Left hindlimb (tissue), 1 donor: ENCODE measurements at places on chromosomes 16 and 17.

DNA sequence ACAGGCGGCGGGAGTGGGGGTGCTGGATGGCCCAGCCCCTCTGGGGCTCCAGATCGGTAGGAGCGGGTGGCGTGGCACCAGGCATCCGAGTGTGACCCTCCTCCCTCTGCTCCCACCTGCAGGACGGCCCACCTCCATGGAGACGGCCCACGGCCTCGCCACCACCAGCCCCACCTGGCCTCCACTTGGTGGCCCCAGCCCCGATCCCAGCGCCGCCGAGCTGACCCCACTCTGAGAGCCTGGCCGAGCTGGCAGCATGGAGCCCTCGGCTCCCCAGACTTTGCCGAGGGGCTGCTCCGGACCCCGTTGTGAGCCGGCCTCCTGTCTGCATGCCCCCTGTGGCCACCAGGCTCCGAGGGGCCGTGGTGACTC is 4.7 kb upstream of the NUDT16L1 start:
- DNase-seq = no peak

DNA sequence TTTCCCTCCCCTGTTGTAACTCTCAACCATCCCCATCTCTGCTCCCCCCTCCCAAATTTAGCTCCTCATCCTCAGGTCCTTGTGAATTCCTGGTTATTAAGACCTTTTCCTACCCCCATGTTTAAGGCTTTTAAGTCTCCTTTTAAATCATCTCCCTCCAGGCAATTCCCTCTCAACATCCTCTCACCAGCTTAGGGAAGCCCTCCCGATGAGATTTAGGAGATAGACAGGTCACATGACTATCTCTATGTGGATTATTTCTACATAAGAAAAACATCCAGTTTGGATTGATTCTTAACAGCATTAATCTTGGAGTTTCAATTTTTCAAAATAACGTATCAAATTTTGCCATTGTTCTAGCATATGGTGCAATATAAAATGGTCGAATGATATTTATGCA is 12.5 kb upstream of the WSB1 start:
- no peak for DNase-seq

DNA sequence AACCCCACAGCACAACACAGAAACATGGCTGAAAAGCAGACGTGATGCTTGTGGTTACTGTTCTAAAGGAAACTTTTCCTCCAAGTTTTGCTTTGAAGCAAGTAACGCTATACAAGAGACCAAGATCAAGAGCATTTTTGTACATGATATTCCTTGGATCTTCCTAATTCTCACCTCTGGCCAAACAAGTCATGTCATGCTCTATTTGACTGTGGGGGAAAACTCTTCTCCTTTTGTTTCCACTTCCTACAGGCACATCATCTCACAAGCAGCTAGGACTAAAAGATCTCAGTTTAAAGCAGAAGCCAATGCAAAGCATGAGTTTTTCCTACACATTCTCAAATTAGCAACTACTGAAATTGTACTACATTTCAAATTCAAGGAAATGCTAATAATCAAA is 50.7 kb downstream of the CFDP1 start:
- DNase-seq = no peak

DNA sequence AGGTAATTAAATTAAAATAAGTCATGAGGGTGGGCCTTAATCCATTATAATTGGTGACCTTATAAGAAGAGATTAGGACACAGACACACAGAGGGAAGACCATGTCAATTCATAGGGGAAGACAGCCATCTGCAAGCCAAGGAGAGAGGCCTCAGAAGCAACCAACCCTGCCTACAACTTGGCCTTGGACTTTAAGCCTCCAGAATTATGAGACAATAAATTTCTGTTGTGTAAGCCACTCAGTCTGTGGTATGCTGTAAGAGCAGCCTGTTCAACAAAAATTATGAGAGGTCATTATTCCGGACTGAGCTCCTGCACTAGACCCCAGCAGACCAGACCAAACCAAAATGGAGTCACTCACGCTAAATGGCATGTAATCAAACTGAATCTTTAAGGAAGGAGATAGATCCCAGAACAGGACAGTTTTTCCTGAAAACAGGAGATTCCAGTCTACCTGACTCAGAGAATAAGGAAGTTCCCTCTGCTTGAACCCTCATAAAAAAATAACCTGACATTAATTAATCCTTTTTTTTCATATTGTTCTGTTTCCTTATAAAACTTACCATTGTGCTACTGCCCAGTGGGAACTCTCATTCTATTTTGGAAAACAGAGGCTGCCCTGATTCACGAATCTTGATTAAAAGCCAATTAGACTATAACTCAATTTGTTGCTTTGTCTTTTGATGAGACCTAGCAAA is 74.3 kb downstream of the DNAH3 start:
- DNase-seq = no peak

- peak; percentile 99 for DNase-seq
These were observed at the start of gene CTDNEP1 for GRCh38 chr17:7251661-7252175. TSS of gene CTDNEP1 (minus strand) at chr17:7251734. CDS start at chr17:7251296, 438 bp downstream.

DNA sequence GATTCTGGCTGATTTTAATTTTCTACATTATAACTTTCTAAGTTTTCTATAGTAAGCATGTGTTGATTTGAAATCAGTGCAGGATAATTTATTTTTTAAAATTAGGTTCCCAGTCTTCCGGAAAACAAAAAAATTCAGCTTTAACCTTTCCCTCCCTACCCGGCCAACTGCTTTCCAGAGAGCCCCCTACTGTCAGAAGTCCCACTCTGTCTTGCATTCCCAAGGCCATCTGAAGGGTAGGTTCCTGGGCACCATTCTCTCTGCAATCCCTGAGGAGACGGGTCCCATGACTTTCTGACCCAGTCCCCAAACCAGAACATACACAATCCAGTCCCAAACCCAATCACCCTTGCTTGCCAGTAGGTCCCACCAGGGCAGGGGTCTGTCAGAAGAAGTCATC is 200.3 kb downstream of the CYLD start:
- DNase-seq = no peak

GRCh38 chr17:28345419-28346198 is 10.0 kb downstream of the TNFAIP1 start:
- DNase-seq = no peak

DNA sequence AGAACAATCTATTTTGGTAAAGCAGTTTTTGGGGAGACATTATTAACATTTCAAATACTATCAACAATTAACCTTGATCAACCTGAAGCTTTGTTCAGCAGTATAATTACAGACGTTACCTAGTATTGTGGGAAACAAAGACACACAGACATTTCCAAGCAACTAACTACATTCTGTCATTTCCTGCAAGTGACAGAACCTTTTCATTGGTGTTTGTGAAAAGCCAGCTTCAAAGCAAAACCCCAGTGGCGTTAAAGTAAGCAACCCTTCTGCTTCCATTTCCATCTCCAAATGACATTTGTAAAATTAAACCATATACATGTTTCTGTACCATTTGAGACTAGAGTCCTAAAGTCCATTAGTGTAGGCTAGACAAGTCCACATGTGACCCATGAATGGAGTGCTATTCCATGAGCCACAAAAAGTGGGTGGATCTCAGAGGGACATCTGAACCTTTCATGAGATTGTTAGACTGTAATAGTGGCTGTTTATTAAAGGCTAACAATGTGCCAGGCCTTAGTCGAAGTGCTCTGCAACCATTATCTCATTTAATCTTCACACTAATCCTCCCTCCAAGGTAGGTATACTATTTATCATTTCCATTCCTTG is 101.2 kb downstream of the SSH2 start:
- no peak for DNase-seq

GRCh38 chr17:67015001-67015400 is 29.4 kb upstream of the CACNG1 start:
- no peak for DNase-seq

DNA sequence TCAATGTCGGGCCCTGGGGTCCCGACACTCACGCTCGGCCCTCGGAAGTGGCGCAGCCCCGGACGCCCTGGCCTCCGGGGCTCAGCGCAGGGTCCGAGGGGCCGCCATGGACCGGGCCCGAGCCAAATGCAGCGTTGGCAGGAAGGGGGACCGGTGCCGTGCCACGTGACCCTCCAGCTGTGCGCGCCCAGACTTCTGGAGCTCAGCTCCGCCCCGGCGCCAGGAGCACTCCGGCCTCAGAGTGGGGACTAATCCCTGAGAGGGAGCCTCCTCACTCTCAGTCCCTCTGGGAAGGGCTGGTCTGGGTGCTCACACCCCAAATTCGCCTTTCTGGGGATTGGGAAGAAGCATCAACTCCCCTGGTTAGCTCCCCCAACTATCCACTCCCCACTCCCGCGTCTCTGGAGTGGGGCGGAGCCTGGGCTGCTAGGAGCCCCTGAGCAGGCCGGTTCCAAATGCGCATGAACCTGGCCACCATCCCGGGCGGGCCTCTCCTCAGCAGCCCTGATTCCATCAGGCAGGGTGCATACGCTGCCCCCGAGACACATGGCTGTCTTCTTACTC is at the start of gene B3GNT9:
Gene B3GNT9 (minus strand): TSS at position 166 of the 564 bp plus-strand sequence. CDS start 513 bp downstream, outside the sequence.
- peak; percentile 91 for DNase-seq

GRCh38 chr17:68428498-68429172 is 28.7 kb downstream of the WIPI1 start:
- DNase-seq = no peak

DNA sequence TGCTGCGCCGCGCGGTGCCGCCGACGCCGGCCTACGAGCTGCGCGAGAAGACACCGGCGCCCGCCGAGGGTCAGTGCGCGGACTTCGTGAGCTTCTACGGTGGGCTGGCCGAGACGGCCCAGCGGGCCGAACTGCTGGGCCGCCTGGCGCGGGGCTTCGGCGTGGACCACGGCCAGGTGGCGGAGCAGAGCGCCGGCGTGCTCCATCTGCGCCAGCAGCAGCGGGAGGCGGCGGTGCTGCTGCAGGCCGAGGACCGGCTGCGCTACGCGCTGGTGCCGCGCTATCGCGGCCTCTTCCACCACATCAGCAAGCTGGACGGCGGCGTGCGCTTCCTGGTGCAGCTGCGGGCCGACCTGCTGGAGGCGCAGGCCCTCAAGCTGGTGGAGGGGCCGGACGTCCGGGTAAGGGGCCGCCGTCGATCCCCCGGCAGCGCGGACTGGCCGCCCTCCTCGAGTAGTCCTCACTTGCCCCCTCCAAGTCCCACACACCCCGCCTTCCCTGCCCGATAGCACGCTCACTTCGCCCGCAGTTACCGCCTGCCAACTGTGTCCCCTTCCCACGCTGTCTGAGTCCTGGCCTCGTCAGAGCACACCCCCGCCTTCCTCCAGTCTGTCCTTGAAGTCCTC is 470 bp downstream of the MLYCD start:
- DNase-seq = peak; percentile 58

GRCh38 chr16:30876867-30877266 is 17.0 kb downstream of the BCL7C start:
- no peak for DNase-seq

DNA sequence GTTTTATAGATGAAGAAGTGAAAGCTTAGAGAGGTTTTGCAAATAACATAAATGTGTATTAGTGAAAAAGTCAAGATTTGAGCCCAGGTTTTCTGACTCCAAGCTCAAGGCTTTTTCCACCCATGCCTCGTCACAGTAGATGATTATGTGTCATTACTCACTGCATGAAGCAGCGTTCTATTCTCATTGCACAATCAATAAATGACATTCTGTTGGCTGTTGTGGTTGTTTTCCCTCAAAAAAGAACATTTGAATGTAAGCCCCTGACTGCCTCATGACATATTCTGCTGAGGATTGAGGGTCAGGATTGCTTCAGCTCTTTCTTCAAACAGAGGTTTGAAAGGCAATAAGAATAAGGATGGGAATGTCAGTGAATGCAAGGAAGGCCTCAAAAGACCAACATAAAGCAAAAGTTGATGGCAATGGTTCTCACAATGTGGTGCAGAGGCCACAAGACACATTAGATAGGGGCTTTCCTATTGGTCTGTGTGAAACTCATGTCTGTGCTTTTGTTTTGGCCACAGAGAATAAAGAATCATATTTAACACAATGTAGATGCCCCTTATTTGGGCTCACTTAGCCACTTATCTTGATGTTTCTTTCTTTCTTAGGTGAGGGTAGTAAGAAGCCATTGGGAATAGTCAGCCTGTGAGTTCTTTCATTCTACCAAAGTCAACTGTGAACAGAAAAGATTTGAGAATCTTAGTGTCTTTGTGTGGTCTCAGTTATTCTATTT is 5.4 kb upstream of the MMD start:
- no peak for DNase-seq

GRCh38 chr17:72344613-72345012 is 223.8 kb downstream of the SOX9 start:
- no peak for DNase-seq

GRCh38 chr16:86676254-86676670 is 97.9 kb downstream of the FOXL1 start:
- no peak for DNase-seq

GRCh38 chr17:5707482-5707881 is 123.2 kb upstream of the NLRP1 start:
- DNase-seq = no peak

DNA sequence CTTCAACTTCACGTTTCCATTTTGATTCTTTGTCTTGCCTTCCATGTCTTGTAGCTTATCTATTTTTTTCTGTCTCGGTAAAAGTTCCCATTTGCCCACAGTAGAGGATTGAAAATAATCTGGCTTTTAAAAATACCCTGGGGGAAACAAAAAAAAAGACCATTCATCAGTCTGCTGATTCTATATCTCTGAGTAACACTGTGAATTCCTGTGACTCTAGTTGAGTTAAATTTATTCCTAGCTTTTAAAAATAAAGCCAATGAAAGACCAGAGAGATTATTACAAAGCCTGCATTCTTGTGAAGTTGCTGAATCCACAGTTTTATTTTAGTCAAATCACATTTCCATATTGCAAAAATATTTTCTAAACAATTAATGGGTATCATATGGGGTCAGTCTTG is 532.3 kb downstream of the CDH13 start:
- DNase-seq = no peak
